ENCODE measurements at places on chromosomes 4 and X.

DNA sequence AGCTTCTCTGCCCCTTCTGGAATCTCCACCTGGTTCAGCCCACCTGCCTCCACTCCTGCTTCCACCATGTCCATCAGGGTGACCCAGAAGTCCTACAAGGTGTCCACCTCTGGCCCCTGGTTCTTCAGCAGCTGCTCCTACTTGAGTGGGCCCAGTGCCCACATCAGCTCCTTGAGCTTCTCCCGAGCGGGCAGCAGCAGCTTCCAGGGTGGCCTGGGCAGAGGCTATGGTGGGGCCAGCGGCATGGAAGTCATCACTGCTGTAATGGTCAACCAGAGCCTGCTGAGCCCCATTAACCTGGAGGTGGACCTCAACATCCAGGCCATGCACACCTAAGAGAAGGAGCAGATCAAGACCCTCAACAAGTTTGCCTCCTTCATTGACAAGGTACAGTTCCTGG, 74.4 kb upstream of the ZXDA start:
- DNase-seq, result no peak

GRCh38 chr4:10272511-10272910, 155.9 kb upstream of the WDR1 start:
- DNase-seq, result no peak

DNA sequence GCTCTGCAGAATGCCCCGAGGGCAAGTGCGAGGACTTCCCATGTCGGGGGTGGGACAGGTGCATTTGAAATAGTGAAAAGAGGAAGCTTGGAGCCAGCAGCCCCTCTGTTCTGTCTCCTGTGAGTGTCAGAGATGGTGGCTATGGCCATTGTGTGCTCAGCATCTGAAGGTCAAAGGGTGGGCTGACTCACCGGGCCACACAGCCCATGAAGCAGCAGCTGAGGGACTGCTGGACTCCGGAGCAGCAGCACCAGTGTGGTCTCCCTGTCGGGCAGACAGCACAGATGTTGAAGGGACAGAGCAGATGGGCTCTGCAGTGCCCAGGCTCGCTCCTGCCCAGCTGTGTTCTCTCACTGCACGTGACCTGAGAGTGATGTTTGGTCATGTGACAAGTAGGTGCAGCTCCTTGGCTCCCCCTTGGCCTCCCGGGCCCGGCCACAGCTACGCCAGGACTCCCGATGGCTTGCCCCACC, 53.5 kb downstream of the TBC1D14 start:
- DNase-seq, result no peak

- peak; percentile 17 for DNase-seq
Measured at GRCh38 chr4:38894322-38894982, 26.8 kb downstream of the FAM114A1 start.

DNA sequence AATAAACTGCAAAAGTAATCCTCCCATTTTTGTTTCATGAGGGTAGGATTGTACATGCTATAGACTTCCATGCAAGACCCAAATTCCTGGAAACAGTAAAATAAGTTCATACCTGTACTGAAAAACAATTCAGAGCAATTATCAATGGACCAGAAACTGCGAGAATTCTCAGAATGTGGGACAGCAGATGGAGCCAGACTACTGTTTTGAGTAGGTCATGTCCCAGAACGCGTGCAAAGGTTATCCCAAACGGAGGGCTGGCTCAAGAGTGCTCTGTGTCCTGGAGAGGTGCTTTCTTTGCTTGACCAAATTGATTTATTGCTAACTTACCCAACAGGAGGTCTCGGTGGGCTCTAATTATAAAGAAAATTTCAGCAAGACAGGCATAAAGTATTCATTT, 1.7 kb upstream of the MAGEH1 start:
- DNase-seq, result peak; percentile 1

GRCh38 chr4:145988628-145989027, 50.0 kb upstream of the ZNF827 start:
- no peak for DNase-seq

Measured in Kasumi-1 (cell line).